ENCODE measurements at places on chromosomes 16 and 17.

- no peak for DNase-seq
These were observed 9.6 kb downstream of the STX8 start for GRCh38 chr17:9566067-9566466.

DNA sequence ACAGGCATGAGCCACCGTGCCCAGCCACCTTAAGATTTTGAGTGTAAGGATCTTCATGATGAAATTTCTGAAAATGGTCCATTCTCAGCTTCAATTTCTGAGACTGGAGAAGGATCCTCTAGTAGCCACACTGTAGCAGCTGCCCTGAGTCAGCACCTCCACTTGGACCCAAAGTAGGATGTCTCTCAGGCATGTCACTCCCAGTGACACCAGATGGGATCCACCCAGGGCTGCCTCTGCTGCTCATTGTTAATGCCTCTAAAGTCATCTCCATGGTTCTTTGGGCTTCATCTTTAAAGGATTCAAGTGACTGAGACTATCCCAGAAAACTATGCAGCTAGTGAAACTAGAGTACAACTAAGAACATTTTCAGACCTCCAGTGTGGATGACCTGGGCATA is 7.9 kb downstream of the PLD6 start:
- DNase-seq, result no peak

GRCh38 chr16:9065077-9065476 is 26.4 kb upstream of the HAPSTR1 start:
- DNase-seq, result no peak

GRCh38 chr17:50665838-50666237 is 31.2 kb downstream of the ABCC3 start:
- DNase-seq, result no peak

GRCh38 chr16:76235426-76235825 is 41.8 kb upstream of the CNTNAP4 start:
- DNase-seq, result no peak

- no peak for DNase-seq
These were observed 199.0 kb downstream of the MSI2 start for GRCh38 chr17:57455063-57455914.

DNA sequence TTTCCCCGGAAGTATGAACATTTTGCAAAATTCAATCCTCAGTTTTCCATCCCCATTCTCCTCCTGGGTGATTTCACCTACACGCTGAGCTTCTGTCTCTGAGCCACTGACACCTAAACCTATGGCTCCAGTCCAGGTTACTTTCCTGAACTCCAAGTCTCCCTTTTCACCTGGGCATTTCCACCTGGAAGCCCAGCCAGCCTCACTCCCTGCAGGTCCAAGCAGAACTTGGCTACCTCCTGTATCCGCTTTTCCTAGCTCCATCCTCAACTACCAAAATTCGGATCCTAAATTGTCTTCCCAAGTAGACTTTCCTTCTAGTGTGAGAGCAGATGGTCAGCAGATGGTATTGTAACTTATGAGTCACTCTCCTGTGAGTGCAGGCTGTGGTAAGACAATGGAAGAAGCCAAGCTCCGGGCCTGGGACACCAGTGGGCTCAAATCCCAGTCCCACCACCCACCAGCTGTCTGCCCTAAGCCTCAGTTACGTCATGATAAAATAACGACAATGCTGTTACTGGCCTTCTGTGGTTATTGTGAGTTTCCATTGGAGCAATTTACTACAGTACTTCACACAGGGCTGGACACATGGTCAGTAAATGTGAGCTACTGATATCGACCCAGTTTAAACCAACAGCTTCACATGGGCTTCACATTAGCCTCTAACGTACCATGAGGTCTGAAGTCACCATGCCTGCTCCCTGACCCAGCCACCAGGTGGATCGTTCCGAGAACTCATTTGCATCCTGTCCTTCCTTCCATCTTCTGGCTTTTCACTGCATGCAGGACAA is 33.3 kb downstream of the PECAM1 start:
- peak; percentile 70 for DNase-seq

GRCh38 chr17:47837401-47838039 is 3.6 kb downstream of the SCRN2 start:
- no peak for DNase-seq

GRCh38 chr16:17481736-17482135 is 11.0 kb upstream of the XYLT1 start:
- no peak for DNase-seq

DNA sequence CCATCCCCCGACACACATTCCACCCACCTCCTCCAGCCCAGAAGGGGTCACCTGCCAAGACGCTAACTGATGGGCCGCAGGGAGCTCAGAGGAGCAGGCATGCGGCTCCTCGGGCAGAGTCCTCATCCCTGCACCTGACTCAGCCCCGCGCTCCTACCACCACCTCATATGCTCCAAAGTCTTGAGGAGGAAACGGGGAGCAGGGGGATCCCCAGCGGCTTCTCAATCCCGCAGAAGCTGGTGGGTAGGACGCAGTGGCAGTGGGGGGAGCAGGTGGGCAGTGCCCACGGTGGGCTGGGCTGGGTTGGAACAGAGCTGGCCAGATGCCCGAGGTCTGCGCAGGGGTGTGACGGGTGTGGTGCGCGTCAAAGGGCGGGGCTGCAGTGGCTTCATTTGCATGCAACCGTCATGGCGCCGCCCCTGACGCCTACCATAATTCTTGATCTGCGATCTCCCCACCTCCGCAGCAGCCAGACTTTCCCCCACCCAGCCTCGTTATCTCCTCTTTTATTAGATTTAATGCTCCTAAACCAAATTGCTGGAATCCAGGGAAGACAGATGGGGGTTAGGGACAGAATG is 39.0 kb upstream of the EMP2 start:
- DNase-seq, result peak; percentile 79

DNA sequence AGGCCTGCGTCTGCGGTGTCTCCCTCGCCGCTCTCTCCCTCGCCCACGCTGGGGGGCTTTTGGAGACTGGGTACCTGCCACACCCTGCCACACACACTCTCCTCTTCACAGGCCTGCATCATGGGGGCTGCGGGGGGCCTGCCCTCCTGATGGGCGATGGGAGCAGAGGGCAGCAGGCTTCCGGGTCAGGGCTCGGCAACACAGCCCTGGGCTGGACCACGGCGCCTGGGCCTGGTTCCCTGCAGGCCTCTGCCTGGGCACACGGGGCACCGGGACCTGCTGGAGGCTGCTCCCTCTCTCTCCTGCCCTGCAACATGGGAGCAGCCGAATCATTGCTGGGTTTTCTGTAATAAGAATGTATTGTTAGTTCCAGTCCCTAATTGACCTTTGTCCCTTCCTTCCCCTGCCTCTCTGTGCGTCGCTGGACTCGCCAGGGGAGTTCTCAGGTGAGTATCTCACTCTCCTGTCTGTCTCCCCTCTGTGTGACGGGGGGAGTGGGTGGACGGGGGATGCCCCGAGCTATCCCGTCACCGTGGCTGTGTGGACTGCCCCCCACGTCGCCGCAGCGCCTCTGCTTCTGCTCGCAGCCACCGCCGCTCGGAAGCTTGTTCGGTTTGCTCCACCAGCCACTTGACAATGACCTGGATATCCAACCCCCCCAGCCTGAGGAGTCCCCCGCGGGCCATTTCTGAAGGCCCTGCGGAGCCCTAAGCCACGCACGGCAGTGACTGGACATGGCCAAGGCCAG is 13.5 kb downstream of the NME3 start:
- DNase-seq, result no peak

DNA sequence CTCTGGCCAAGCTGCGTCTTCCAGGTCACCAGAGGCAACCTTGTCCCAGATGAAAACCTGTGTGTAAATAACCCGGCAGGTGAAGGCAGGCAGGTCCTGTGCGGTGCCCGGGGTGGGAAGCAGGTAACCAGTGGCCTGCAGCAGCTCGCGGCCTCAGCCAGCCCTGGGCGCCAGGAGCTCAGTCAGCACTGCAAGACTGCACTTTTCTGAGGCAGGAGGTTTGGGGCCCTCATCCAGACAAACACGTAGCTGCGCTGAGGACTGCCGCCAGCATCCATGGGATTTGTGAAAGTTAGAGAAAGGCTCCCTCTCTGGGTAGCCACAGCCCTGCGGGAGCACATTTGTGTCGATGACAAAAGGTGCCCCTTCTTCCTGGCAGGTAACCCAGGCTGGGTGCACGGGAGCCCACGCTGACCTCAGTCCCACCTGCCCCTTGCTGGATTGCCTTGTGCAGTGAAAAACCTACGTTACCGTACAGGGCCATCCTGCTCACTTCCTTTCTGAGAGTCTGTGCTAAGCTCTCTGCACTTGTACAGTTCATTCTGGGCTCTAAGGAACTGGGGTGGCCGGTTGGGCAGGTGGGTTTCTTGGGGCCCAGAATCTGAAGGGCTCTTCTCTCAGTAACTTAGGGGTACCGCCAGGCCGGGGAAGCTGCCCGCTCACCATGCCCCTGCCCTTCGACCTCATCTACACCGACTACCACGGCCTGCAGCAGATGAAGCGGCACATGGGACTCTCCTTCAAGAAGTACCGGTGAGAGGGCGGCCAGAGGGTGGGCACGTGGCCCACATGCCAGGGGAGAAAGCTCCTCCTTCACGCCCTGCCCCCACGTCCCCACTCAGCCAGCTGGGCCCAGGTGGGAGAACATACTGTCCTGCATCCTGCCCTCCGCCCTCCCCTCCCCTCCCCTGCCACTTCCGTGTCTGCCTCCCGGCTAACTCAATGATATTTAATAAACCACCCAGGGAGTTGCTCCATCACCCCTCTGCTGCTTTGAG is 56.4 kb downstream of the MGAT5B start:
- DNase-seq, result no peak

- no peak for DNase-seq
These were observed 143.9 kb upstream of the SHISA6 start for GRCh38 chr17:11097121-11097520.

DNA sequence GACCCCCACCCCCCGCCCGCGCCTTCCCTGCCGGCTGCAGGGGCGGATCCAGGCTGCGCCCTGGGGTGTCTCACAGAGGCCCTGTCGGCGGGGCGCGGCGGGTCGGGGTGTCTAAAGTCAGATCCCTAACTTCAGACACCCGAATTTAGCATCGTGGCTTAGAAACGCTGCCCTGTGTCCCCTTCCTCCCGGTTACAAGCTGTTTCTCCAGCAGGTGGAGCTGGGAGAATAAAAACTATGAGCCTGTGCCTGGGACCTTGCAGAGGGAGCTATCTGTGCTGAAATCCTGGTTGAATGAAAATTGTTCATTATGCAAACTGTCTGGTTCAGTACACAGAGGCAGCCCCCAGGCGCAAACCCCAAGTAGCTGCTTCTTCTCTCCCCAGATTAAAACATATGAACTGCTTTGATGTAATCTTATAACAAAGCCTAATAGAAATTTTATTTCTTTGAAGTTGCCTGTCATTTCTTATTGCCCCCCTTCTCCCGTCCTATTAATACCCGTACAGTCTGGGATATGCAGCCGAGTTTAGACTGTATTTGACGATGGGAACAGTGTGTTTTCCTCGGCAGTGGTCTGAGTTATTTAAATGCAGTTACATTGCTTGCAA is 79.0 kb downstream of the RPA1 start:
- DNase-seq, result peak; percentile 72

- DNase-seq, result peak; percentile 77
These were observed 41.0 kb upstream of the SREBF1 start for GRCh38 chr17:17877529-17878358.

GRCh38 chr17:15955793-15956541 is 11.0 kb downstream of the ADORA2B start:
- DNase-seq, result no peak

GRCh38 chr17:29358416-29358815 is 31.7 kb upstream of the TAOK1 start:
- no peak for DNase-seq

DNA sequence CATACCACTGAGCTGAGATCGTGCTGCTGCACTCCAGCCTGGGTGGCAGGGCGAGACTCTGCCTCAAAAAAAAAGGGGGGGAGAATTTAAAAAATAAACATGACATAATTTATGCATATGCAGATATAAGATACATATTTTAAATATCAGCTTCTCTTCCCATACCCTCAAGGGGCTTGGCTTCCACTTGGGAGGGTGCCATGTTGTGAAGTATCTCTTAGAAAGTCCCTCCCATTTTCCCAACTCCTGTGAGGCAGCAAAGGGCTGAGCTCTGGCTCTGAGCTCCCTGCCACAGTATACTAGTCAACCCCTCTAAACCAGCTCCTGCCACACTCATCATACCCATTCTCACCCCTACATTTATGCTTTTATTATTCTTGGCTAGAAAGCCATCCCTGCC is 39.4 kb downstream of the MYH11 start:
- DNase-seq, result peak; percentile 15

DNA sequence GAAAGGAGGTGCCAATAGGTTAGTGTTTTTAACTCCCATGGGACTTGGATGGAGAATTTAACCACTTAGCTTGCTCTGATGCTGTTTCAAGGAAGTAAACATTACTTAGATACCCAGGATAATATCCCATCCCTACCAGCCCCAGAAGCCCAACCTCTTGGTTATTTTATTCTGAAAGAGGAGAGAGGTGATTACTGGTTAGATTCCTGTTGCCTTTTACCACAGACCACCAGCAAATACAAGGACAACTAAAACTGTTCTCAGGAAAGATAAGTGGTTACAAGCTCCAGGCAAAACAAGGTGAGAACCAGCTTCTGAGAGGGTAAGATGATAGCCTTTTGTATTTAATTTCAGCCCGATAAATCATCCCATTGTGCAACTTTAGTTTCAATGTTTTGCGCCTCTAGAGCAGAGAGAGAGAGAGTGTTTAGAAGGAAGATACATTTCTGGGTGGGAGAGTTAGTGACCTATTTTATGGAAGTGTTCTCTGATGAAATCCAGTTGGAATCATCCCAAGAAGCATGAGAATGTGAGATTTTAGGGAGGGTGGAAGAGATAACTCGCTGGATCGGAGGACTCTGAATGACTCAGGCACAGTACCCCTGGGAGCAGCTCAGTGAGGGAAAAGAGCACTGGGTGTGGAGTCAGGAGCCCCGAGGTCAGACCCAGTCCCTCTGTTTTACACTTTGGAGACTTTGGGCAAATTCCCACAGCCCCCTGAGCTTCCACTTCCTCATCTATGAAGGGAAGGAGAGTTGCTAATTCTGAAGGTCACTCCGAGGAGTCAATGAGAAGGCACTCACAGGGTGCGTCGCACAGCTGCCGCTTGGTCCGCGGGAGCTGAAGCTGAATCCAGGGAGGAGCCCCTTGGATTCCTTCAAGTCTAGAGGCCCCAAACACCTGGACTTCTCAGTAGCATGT is 12.1 kb downstream of the GLP2R start:
- peak; percentile 68 for DNase-seq

DNA sequence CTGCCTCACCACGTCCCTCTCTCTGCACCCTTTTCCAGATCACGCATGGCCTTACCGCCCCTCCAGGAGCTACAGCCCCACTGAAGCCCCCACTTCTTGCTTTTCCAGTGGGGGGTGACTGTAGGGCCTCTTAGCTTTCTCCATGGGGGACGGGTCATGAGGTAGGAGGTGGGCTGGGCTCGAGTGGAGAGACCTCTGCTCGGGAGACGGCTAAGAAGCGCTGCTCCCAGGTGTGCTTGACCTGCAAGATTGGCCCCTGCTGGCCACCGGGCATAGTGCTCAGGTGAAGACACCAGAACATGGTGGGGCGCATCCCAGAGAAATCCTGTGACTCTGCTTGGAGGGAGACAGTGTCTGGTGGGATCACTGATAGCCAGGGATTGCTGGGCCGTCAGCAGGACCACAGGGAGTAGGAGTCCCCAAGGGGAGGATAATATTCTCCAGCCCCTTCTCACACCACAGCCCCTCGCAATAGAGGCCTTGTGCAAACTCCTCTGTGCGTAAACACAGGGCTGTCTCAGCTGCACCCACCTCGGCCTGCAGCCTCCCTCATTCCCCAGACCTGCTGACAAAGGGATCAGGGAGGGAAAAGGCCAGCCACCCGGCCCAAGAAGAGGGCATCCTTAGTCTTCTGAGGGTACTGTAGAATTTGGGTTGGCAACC is 8.9 kb upstream of the GALK1 start:
- peak; percentile 60 for DNase-seq
